CMK (cell line): ENCODE measurements at places on chromosomes 3 and 15.

GRCh38 chr3:49311283-49311682 lies 28.6 kb downstream of the USP4 start:
- no peak for DNase-seq

DNA sequence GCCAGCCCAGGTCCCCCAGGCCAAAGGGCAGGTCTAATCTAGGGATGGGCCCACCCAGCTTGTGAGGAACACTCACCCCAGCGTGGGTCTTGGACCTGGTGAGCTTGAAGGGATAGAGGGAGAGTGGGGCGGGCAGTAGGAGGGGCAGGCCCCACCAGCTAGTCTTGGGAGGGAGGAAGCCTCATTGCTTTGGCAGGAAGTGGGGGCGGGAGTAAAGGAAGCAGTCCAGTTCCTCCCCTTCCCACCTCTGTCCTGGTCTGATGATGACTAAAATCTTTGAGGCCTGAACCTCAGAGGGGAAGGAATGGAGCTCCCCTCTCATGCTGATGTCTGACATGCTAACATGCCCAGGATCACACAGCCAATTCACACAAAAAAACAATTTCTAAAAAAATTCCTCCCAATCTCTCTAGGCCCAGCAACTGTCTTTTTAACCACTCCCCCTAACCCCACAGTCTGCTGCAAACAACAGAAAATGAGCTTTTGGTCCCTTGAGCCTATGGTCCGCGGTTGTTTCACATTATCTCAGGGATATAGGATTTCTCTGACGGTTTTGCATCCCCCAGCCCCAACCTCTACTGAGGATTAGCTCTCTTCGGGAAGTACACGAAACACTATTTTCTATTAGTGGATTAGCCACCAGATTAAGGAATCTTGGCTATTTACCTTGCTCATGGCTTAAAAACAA lies 30.7 kb upstream of the DUSP7 start:
- peak; percentile 85 for DNase-seq

DNA sequence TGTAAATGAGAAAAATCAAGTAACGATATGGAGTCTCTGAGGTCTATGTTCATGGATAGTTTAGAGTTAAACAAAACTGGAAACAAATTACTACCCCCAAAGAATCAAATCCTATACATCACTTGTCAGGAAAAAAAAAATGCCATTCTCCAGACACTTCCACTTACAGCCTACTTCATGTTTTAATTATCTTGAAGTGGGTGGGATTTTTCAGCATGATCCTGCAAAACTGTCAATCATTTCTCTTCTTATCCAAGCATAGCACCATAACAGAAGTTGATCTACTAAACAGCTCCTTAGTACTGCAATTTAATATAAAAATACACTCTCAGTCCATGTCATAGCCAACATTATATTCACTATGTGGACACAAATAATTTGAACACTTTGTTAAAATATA lies 833.9 kb downstream of the TUSC7 start:
- no peak for DNase-seq

GRCh38 chr3:191019855-191020254 lies 157.4 kb upstream of the GMNC start:
- no peak for DNase-seq

DNA sequence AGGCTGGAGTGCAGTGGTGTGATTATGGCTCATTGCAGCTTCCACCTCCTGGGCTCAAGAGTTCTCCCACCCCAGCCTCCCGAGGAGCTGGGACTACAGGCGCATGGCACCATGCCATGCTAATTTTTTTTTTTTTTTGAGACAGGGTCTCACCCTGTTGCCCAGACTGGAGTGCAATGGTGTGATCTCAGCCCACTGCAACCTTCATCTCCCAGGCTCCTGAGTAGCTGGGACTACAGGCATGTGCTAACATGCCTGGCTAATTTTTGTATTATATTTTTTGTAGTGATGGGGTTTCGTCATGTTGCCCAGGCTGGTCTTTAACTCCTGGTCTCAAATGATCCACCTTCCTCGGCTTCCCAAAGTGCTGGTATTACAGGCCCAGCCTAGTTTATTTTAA lies 4.0 kb downstream of the TEX9 start:
- no peak for DNase-seq

- no peak for DNase-seq
Observed at GRCh38 chr3:87191175-87191574, 35.9 kb upstream of the CHMP2B start.

DNA sequence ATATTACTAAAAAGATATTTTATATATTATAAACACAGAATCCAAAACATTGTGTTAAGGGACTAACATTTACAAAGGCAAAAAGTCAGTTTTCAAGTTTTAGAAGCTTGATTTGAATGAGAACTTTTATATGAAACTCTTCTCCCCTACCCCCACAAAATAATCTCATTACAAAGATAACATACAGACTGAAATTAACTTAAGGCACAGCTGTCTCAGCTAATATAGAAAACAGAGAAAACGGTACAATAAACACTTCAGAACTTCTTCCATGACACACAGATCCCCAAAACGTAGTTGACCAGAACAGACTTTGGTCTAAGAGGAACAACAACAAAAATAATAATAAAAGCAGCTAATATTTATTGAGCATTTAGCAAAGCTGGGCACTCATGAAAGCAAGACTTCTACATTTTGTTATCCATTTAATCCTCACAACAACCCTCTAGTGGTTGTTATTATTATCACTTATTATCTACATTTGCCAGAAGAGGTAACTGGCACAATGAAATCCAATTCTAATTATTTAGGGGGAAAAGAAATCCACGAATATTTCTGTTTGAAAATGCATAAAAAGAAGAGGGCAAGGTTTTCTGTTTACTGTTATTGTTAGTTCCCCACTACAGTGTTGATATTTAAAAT lies 68.1 kb downstream of the PFN2 start:
- DNase-seq: no peak

- no peak for DNase-seq
Observed at GRCh38 chr15:66619152-66619903, 53.5 kb upstream of the LCTL start.

GRCh38 chr3:42681361-42682038 lies 3.8 kb upstream of the KLHL40 start:
- no peak for DNase-seq
